AG08395 (cell line): ENCODE measurements at places on chromosomes 1 and 21.

DNA sequence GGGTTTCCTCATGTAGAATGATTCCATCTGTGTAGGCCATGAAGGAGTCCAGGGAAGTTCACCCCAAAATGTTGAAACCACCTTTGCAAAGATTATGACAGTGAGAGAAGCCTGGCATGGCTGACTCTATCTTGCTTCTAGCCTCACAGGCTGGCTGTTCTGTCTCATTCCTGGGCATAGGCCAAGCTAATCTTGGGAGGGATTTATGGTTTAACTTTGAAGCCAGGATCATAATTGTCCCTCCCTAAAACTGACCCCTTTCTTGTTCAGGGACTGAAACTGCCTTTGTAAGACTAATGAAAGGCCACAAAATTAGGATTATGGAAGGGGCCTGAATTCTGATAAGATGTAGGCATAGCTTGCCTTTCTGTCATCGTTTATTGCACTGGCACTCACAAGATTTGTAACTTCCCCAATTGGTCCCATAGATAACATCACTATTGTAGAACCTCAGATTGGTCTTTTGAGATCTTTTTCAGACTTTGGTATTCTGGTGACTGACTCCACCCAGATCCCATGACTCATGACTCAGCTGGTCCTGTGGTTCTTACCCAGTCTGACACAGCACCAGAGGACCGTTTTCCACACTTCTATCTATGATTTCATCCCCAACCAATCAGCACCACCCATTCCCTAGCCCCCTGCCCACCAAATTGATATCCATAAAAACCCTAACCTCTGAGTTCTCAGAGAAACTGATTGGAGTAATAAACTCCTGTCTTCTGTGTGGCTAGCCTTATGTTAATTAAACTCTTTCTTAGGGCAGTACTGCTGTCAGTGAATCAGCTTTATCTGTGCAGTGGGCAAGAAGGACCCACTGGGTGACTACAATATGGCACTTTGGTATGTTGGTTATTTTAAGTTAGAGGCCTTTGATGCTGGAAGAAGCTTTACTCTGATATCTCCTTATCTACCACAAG is 13.6 kb upstream of the LAMTOR5 start:
- DNase-seq: peak; percentile 71

- DNase-seq: no peak
Measured at GRCh38 chr1:54549181-54549924, 1.3 kb downstream of the ACOT11 start.

- no peak for DNase-seq
Measured at GRCh38 chr1:41677620-41678019, 193.1 kb upstream of the EDN2 start.

DNA sequence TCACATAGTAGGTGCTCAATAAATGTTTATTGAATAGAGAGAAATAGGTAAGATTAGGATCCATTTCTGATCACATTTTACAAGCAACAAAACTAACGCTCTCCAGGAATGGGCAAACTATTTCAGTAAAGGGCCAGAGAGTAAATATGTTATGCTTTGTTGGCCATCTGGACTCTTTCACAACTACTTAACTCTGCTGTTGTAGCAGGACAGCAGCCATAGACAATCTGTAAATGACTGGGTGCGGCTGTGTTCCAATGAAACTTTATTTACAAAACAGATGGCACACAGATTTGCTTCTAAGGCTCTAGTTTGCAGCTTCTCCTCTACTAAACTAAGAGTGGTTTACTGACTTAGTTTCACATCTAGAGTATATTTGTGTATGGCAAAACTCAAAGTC is 83.0 kb upstream of the BACH1 start:
- no peak for DNase-seq

GRCh38 chr1:57341721-57342120 is 82.1 kb downstream of the DAB1 start:
- no peak for DNase-seq

DNA sequence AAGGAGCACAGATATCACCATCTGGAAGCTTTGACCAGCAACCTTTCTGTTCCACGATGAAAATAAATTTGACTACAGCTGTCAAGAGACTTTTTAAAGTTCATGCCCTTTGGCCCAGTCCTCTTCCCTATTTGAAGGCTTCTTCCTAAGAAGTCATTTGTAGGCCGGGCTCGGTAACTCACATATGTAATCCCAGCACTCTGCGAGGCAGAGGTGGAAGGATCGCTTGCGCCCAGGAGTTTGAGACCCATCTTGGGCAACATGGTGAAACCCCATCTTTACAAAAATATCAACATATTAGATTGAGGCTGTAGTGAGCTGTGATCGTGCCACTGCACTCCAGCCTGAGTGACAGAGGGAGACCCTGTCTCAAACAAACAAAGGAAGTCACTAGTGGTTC is 58.3 kb upstream of the IFFO2 start:
- no peak for DNase-seq

DNA sequence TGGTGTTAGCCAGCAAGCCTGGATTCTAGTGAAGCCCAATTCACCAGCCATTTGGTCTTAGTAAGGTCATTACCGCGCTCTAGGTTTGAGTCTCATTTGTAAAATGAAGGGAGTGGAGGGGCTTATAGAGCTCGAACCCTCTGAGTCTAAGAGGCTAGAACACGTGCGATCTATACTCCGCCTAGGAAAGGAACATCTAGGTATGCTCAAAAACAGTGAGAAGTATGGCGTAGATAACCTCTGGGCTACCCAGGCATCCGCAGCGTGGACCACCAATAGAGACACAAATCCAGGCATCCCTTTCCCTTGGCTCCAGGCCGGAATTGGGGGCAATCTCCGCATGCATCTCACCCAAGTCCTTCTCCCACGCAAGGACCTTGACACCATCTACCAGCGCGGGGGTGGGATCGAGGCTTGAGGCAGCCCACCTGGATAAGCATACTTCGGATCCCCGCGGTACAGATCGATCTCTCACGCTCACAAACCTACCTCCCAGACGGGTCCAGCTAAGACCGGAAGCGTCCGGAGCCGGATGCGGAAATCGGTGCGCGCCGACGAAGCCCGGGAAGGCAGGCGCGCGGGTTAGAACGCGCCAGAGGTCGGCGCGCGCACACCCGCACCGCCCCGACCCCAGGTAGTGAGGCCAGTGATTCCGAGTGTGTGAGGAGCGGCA is at the start of gene METTL25B:
METTL25B (plus strand) TSS at position 544 of the 673 bp plus-strand sequence. CDS start 636 bp downstream, outside the sequence.
- peak; percentile 84 for DNase-seq

DNA sequence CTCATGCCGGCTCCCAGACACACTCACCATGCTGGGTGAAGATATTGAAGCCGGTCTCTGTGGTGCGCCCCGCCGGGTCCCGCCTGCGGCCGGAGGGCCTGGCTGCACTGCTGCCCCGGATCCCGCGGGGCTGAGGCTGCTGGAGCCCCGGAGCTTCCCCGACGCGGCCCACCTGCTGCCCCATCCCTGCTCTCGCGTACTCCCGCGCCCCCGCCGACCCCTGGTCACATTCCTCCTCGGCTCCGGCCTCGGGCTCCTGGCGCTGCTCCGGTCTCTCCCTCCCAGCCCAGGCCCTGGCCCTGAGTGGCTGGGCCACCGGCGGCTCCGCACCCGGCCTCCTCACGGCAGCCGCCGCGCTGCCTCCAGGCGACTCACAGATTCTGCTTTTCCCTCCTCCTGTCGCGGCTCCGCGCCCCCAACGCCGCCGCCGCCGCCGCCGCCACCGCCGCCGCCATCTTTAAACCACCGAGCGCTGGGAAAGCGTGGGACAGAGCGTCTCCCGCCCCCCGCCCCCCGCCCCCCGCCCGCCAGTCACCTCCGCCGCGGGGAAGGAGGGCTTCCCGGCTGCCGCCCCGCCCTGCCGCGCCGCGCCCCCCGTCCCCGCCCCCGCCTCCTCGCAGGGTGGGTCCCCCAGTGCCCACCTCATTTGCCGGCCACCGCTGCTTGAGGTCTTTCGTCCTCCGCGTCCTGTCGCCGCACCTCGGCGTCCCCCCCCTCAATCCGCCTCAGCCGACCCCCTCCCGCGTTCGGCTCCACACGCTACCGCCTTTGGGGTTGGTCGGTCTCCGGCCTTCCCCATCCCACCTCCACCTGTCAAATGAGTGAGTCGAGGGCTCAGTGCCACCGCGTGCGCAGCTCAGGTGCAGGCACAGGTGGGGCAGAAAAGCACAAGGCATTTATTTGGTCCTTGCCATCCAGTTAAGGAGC is at the start of gene ABL2:
ABL2 (minus strand) TSS at position 464 of the 927 bp plus-strand sequence; CDS start at position 184, 280 bp downstream.
- DNase-seq: peak; percentile 58

DNA sequence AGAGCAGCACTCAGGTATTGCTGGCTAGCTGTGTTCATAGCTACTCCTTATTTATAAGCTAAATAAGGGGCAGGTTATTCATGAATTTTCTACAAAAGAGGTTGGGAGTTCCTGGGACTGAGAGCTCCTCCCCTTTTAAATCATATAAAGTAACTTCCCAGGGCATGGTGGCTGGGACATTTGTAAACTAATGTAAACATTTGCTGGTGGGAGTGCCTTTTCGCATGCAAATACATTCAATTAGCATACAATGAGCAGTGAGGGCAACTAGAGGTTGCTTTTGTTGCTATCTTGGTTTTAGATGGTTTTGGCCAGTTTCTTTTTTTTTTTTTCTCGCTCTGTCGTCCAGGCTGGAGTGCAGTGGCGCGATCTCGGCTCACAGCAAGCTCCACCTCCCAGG is 43.4 kb downstream of the GNPAT start:
- no peak for DNase-seq

DNA sequence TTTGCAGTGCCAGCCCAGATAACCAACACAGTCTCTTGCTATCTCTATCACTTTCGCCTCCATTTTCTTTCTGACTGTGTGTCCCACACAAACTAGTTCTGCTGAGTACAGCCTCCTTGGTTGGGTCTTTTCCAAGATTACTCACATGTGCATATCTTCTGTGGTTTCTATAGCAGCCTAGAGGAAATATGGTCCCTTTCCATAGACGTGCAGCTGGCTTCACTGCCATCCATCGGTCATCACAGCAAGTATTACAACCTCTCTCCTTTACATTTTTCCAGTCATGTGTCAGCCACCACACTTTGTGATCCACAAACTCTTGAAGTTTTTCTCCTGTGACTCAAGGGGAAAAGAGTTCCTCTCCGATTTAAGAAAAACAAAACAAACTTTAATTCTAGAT is 893.4 kb upstream of the ADGRL4 start:
- peak; percentile 88 for DNase-seq

DNA sequence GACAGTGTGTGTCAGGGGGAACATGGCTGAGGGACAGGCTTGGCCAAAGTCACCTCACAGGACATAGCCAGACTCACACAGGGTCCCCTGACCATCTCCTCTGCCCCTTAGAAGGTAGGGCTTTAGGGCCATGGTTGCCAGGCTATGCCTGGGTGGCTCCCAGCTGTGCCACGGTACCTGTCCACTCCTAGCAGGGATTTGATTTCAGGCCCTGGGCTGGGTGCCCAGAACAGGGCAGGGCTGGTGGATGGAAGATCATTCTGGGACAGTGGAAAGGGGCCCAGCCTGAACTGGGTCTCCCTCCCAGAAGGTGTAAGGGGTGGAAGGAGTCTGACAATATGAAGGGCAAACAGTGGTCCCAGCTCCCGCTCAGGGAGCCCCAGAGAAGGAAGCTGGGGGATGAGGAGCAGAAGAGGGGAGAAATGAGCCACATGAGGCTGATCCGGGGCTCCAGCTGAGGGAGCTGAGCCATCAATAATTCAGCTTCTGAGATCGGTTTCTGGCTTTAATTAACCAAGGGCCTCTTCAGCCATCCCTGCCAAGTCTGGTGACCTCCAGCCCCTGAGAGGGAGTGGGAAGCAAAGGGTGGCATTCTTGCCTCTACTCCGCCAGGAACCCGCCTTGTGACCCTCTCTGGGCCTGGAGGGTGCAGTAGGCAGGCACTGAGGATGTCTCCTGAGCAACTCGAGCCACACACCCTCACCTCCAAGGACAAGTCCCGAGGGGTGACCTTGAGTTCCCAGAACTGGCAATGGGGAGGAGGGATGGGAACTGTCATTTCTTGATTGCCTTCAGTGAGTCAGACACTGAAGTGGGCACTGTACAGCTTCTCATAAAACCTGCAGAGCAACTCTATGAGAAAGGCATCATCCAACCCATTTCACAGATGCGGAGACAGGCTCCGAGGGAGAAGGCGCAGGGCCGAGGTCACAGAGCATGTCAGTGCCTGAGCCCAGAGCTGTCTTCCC is 2.1 kb downstream of the CD164L2 start:
- no peak for DNase-seq

DNA sequence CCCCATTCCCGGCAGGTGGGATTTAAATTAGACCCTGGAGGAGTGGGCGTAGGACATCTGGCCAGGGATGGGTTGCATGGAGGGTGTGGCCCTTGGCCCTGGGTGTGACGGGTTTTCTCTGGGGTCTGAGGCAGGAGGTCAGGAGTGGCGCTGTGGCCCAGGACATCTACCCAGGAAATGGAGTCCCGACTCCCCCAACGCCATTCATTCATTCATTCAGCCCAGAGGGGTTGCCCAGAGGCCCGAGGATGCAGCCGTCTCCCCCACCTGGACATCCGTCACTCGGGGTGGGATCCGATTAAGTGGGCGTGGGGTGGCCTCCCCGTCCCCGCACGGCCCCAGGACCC is 663 bp downstream of the ATP13A2 start:
- DNase-seq: no peak

GRCh38 chr1:204041232-204041767 is 31.6 kb upstream of the SOX13 start:
- DNase-seq: no peak

DNA sequence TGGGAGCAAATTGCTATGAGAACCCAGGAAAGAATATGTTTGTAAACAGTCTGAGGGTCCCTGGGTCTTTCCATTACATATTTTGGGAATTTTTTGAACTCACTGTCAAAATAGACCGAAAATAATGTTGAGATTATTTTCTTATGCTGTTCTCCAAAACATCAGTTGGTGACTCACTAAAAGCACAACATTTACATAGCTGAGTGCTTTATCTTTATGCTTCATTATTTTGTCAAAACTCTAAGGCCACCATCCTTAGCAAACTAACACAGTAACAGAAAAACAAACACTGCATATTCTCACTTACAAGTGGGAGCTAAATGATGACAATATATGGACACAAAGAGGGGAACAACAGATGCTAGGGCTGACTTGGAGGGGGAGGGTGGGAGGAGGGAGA is 459.3 kb downstream of the ADGRL2 start:
- no peak for DNase-seq

GRCh38 chr1:159960721-159961381 is 6.8 kb upstream of the SLAMF9 start:
- peak; percentile 94 for DNase-seq

DNA sequence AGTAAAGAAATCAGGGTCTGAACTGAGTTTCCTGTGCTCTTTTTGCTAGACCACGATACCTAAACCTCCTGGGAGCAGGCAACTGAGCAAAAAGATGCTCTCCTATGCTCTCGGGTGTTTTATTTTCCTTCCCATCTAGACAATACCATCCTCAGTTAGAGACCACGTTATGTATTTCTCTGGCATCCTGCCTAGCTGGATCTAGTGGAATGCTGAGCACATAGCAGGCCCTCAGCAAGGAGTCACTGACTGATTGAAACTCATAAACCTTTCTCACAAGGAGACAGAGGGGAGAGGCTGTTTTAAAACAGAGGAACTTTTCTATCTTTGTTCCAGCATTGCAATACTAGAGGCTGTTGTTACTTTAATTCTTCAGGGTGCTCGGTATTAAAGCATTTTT is 168.0 kb downstream of the CYYR1 start:
- peak; percentile 30 for DNase-seq

DNA sequence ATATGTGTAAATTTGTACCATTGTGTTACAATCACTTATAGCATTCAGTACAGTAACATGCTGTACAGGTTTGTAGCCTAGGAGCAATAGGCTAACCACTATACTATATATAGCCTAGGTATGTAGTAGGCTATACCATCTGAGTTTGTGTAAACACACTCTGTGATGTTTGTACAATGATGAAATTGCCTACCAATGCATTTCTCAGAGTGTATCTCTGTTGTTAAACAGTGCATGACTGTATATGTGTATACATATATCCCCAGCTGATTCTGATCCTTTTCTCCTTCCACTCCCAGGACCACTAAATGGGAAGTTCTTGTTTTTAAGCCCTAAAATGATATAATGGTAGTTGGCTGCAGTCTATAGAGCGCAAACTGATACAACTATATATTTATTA is 7.8 kb downstream of the GNPAT start:
- no peak for DNase-seq
